ENCODE measurements at places on chromosomes 1 and 21. TPM values are rescaled to one million over a fixed set of nuclear protein-coding genes. Genes with fewer than 3 reads are reported as not detected.

Gene DIPK1A
- 1.3 TPM for total RNA-seq

Gene PRRX1
- total RNA-seq = 0.93 TPM

Gene DUSP23
- 40.3 TPM for total RNA-seq

Gene SMPDL3B
- 1.8 TPM for total RNA-seq

Gene LCE2C
- total RNA-seq = not detected

Gene LRRC38
- not detected for total RNA-seq

Gene CAMSAP2
- total RNA-seq = 23.2 TPM

Gene HSF2BP
- 1.7 TPM for total RNA-seq

Gene TEDDM1
- total RNA-seq = not detected

Gene C1orf53
- 0.34 TPM for total RNA-seq

Gene OR2L3
- total RNA-seq = not detected

Gene CCDC24
- total RNA-seq = 5.7 TPM

Gene FLG2
- not detected for total RNA-seq

Gene CYYR1
- 28.2 TPM for total RNA-seq

Gene PTGER3
- total RNA-seq = 0.05 TPM

Gene DIO1
- total RNA-seq = not detected

Gene PLPPR5
- 0.05 TPM for total RNA-seq

Gene SMCP
- not detected for total RNA-seq

Gene HCN3
- total RNA-seq = 1.3 TPM

Gene RAB42
- total RNA-seq = 1.5 TPM

Gene COPA
- total RNA-seq = 193 TPM

Gene KCND3
- not detected for total RNA-seq

Gene AKR7A3
- 0.88 TPM for total RNA-seq

Gene TMIGD3
- not detected for total RNA-seq

Gene FAM110D
- 4.1 TPM for total RNA-seq

Gene AMY1A
- total RNA-seq = not detected

Data from glomerular endothelial cell (primary cell).